ENCODE measurements at places on chromosomes 3 and 15.

DNA sequence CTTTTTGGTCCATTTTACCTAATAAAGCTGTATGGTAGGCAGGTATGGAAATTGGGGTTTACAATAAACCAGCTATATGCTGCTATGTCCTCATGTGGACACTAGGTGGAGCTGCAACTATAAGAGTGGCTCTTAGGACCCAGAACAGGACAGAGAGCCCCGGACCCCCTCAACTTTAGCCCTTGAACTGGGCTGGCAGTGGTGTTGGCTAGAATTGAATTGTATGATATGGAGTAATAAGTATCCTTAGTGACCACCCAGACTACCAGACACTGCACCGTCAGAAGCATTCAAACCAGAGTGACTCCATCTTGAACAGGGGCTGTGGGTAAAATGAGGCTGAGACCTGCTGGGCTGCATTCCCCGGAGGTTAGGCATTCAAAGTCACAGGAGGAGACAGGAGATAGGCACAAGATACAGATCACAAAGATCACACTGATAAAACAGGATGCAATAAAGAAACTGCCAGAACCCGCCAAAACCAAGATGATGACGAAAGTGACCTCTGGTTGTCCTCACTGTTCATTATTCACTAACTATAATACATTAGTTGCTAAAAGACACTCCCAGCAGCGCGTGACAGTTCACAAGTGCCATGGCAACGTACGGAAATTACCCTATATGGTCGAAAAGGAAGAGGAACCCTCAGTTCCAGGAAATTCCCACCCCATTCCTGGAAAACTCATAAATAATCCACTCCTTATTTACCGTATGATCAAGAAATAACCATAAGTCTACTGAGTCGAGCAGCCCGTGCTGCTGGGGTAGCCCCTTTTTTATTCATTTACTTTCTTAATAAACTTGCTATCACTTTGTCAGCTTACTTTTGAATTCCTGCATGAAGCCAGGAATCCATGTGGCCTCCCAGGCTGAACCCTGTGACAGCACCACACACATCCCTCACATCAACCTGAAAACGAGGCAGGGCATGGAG, 68.7 kb upstream of the BLM start:
- DNase-seq, result no peak

DNA sequence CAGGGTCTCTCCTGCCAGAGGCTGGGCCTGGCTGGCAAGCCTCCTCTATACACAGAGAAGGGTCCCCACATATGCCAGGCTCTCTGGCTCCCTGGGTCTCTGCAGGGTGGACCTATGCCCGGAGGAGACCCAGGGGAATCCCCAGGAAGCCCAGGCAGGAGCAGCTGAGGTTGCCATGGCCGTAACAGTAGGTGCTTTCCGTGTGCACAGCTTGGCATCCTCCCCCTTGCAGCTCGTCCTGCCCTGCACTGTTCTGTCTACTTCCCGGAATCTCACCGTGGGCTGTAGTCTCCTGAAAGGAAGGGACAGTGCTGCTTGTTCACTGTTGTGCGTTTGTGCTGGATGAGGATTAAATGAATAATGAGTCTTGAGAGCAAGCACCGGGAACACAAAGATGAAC, 47.8 kb downstream of the DAPK2 start:
- DNase-seq, result no peak

DNA sequence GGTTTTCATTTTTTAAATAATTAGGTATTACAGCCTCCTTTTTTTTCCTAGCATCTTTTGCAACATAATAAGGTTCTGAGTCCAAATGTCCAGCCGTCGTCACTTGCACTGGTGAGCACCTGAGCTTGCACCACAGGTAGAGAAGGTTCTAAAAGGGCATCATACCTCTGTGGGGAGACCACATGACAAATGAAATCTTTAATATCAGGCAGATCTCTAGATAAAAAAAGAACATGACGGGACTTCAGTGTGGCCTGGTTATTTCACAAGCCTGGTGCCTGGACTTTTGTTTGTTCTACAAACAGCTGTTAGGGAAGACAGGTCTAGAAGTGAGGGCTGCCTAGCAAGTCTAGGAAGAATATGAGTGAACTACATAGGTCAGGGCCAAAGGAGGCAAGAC, 3.6 kb downstream of the ZBED2 start:
- DNase-seq, result no peak

DNA sequence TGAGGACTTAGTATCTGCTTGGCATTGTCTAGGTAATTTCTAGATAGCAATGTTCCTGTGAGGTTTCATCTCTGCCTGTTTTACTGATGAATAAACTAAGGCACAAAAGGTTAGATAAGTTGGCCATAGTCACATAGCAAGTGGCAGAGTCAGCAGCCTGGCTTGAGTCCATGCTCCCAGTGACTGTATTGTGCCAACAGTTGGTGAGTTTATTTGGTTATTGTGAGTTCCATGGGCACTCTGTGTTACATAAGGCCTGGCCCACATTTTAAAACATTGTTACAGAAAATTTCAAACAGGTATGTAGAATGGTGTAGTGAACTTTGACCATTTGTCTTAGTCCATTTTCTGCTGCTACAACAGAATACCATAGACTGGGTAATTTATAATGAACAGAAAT, 15.2 kb downstream of the MCM2 start:
- no peak for DNase-seq
